ENCODE measurements at places on chromosomes 13 and 19.

DNA sequence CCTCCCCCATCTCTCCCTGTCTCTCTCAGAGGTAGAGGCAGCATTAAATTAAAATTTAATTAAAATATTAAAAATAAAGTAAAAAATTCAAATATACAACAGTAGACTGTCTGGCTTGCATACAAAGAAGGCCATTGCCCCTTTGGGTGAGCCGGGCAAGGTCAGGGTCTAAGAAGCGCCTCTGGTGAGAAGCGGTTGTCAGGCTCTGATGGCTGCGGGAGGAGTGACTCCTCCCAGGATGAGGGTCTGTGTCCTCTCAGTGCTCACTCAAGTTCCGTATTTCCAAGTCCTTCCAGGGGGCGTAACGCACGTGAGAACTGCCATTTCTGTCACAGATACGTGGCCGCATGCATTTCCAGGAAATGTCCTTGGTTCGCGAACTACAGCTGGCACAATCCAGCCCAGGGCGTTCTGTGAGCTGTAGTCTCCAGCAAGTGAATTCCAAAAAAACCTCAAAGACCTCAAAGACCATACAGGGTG lies 737 bp upstream of the ZNF181 start:
- no peak for DNase-seq

DNA sequence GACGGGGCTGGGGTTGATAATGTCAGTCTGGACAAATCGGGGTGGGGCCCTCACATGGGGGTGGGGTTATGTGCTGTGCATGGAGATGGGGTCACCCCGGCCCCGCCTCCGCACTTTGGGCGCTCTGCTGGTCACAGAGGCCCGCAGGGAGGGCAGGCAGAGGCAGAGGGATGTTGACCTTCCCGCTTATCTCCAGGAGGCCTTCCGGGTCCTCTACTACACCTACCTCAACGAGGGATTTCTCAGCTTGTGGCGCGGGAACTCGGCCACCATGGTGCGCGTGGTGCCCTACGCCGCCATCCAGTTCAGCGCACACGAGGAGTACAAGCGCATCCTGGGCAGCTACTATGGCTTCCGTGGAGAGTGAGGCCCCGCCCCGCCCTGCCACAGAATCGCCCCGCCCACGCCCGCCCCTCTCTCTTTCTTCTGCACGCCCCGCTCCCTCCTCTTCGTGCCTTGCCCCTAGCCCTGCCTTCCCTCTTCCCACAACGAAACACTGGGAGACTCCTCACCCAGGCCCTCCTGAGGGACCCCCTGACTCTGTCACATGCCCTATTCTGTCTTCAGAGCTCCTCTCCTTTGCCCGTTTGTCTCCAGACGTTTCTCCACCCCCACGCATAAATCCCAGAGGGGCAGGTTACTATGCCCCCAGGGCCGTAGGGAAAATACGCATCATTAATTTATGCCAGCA lies 32.8 kb downstream of the TMEM161A start:
- peak; percentile 66 for DNase-seq

- DNase-seq: no peak
These were observed 460.6 kb downstream of the FOXO1 start for GRCh38 chr13:40205771-40206240.

GRCh38 chr13:44218501-44219240 lies 155.0 kb upstream of the SERP2 start:
- DNase-seq: no peak

GRCh38 chr13:39406688-39407087 lies 196.3 kb downstream of the LHFPL6 start:
- DNase-seq: no peak

GRCh38 chr13:96020155-96020575 lies 33.0 kb downstream of the UGGT2 start:
- DNase-seq: peak; percentile 55
